ENCODE measurements at places on chromosomes 7 and 10.
A peak's percentile ranks its signal among the peaks of the same experiment; 100 is the strongest.

- no peaks in the 10 kb centered on the region for H3K27me3 ChIP-seq
- no peak for DNase-seq
- H3K4me1 ChIP-seq, result no peaks in the 10 kb centered on the region
- H3K4me3 ChIP-seq, result no peak overlapping the region
- no peak overlapping the region for H3K27ac ChIP-seq
- no peaks in the 10 kb centered on the region for H3K36me3 ChIP-seq
Observed at GRCh38 chr10:30773501-30773900, 143.9 kb upstream of the LYZL2 start.

DNA sequence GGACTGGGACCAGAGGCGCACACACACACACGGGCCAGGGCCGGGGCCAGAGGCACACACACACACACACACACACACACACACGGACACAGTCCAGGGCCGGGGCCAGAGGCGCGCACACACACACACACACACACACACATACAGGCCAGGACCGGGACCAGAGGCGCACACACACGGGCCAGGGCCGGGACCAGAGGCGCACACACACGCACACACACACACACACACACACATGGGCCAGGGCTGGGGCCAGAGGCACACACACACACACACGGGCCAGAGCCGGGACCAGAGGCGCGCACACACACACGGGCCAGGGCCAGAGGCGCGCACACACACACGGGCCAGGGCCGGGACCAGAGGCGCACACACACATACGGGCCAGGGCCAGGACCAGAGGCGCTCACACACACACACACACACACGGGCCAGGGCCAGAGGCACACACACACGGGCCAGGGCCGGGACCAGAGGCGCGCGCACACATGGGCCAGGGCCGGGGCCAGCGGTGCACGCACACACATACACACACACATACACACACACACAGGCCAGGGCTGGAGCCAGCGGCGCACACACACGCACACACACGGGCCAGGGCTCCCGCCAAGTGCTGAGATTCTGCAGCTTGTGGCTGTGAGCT lies 268.8 kb downstream of the ELFN1 start:
- H3K4me1 ChIP-seq, result no peaks in the 10 kb centered on the region
- H3K36me3 ChIP-seq, result no peaks in the 10 kb centered on the region
- no peak for DNase-seq
- H3K27ac ChIP-seq, result no peak overlapping the region

- H3K4me3 ChIP-seq, result no peak overlapping the region
- H3K27me3 ChIP-seq, result no peaks in the 10 kb centered on the region
- no peak for DNase-seq
- no peak overlapping the region for H3K27ac ChIP-seq
- H3K36me3 ChIP-seq, result no peaks in the 10 kb centered on the region
- H3K4me1 ChIP-seq, result no peaks in the 10 kb centered on the region
Observed at GRCh38 chr10:28172223-28172610, 130.6 kb downstream of the MPP7 start.

- H3K27me3 ChIP-seq, result no peaks in the 10 kb centered on the region
- DNase-seq, result no peak
- no peak overlapping the region for H3K27ac ChIP-seq
- H3K4me3 ChIP-seq, result no peak overlapping the region
- H3K36me3 ChIP-seq, result no peaks in the 10 kb centered on the region
Observed at GRCh38 chr10:114221235-114221634, 17.8 kb upstream of the VWA2 start.

DNA sequence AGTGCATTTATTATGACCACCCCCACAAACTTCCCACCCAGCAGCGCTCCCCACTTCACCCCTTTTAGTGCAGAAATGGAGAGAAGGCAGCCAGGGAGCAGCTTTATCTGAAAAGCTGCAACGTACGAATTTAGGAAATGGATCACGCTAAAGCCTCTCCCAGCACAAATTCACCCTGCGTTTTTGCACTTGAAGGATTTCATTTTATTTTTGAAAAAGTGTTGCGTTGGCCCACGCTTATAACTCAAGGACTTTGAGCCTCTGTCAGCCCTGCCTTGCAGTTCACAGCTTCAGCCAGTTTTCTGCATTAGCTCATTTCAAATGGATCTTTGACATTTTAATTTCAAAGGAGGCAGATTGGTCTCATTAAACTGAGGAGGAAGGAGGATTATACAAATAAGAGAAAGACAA lies 556.1 kb downstream of the KCNMA1 start:
- H3K27me3 ChIP-seq, result no peaks in the 10 kb centered on the region
- no peak for DNase-seq
- H3K4me3 ChIP-seq, result no peak overlapping the region
- no peak overlapping the region for H3K27ac ChIP-seq
- no peaks in the 10 kb centered on the region for H3K4me1 ChIP-seq

DNA sequence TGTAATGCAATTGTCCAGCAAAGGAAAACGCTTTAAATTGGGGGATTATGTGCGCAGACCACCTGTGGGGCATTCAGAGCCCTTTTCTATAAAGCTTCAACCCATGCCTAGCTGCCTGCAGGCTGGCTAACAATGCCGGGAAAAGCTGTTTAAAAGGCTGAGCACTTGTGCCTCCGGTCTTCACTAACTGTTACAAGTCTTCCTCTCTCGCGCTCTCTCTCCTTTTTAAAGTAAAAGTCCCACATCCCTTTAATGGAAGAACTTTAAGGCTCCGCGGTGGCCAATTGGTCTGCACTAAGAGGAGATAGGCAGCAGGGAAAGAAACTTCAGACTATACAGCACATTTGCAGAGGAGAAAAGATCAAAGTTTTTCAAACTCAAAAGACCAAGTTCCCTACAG lies 4.6 kb downstream of the FZD8 start:
- H3K27ac ChIP-seq, result no peak overlapping the region
- peaks cover 4% of the 10 kb centered on the region for H3K4me1 ChIP-seq
- H3K36me3 ChIP-seq, result no peaks in the 10 kb centered on the region

- no peak overlapping the region for H3K4me3 ChIP-seq
- no peaks in the 10 kb centered on the region for H3K27me3 ChIP-seq
- peaks cover 13% of the 10 kb centered on the region for H3K4me1 ChIP-seq
- peak overlapping the region; percentile 3 for H3K27ac ChIP-seq
Observed at GRCh38 chr10:26781797-26782196, 79.0 kb downstream of the ABI1 start.

GRCh38 chr7:45157653-45158401 lies at the start of gene RAMP3:
TSS of gene RAMP3 (plus strand) at chr7:45157791. CDS start at chr7:45157829, 38 bp downstream.
- H3K27ac ChIP-seq, result no peak within 1 kb of the TSS
- DNase-seq, result no peak
- H3K36me3 ChIP-seq, result no peaks in the 10 kb centered on the region
- H3K4me3 ChIP-seq, result no peak within 1 kb of the TSS
- H3K27me3 ChIP-seq, result peaks cover 8% of the 10 kb centered on the region

DNA sequence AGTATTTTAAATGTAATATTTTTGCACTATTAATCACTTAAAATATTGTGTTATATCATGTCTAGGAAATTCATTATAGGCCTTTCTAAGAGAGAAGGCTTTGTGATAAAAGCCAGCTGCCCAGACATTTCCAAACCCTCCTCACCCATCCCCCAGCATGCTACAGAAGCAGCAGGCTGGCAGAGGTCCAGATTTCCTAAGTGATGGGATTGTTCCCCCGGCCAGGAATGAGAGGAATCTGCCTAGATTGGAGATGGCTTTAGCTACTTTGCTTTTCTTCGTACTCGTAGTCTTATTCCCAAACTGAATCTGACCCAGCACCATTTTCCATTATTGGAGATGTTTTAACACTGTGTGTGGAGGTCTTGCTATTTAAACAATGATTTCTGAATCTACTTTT lies 29.4 kb downstream of the CDK14 start:
- H3K27me3 ChIP-seq, result no peaks in the 10 kb centered on the region
- no peak overlapping the region for H3K27ac ChIP-seq
- no peak overlapping the region for H3K4me3 ChIP-seq
- DNase-seq, result peak; percentile 20
